ENCODE measurements at places on chromosomes 4 and X. TPM values are rescaled to one million over a fixed set of nuclear protein-coding genes. Genes with fewer than 3 reads are reported as not detected.

HS3ST1 gene
- 2.5 TPM for total RNA-seq

ARAF gene
- total RNA-seq: 56.2 TPM

DUSP9 gene
- total RNA-seq: 9.5 TPM

MAGEE2 gene
- total RNA-seq: not detected

SH2D1A gene
- total RNA-seq: not detected

PHEX gene
- total RNA-seq: 1.6 TPM

NLGN3 gene
- 17.9 TPM for total RNA-seq

SLC25A5 gene
- total RNA-seq: 470 TPM

DNA sequence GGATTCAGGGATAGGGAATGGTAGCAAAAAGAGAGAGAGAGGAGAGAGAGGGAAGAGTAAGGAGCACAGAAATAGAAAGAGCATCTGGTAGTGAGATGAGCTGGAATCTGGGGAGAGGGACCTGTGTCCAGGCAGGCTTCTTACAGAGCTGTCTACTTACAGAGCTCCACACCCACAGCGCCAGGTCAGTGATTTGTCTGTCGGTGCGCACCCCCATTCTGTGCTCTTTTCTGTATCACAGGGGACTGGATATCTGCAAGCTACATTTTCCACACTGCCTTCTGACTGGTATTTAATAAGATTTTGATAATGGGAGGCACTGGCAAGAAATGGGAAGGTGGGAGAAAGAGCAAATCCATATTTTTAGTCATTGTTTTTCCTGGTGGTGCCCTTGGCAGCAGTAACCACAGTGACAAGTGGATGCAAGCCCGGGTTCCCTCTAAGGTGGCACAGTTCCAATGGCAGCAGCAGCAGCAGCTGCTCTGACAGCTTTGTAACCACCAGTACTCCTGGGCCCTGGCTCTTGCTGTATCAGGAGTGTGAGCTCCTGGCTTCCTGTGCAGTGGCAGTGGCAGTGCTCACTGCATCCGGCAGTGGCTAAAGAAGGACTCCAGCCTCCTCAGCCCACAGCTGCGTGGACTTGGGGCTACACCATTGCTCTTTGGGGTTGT lies 300.5 kb downstream of the TRIML1 start:
- H3K4me1 ChIP-seq: no peaks in the 10 kb centered on the region
- H3K27me3 ChIP-seq: peaks cover 5% of the 10 kb centered on the region
- no peaks in the 10 kb centered on the region for H3K36me3 ChIP-seq
- no peak for DNase-seq
- H3K27ac ChIP-seq: peak overlapping the region; percentile 14

- H3K4me1 ChIP-seq: peaks cover 19% of the 10 kb centered on the region
- no peak overlapping the region for H3K4me3 ChIP-seq
- no peaks in the 10 kb centered on the region for H3K27me3 ChIP-seq
These were observed 67.1 kb downstream of the KLHL8 start for GRCh38 chr4:87153078-87153870.

DNA sequence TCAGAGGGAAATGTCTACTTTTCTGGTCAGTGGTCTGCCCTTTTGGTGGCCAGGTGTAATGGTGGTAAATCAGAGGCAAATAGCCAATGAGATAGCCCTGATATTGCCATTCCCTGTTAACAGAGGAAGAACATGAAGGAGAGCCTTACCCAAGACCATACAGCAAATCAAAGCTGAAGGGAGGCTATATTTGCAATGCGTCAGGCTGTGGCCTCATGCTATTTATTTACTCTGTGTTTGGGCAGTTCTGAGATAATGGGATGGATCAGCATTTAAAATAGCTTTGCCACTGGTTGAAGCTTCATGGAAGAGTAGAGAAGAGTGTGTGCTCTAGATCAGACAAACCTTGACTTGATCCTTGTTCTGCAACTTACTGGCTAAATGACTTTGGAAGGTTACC lies 73.3 kb upstream of the MAML3 start:
- no peak overlapping the region for H3K4me3 ChIP-seq
- H3K27ac ChIP-seq: no peak overlapping the region
- H3K4me1 ChIP-seq: no peaks in the 10 kb centered on the region
- H3K36me3 ChIP-seq: no peaks in the 10 kb centered on the region

DNA sequence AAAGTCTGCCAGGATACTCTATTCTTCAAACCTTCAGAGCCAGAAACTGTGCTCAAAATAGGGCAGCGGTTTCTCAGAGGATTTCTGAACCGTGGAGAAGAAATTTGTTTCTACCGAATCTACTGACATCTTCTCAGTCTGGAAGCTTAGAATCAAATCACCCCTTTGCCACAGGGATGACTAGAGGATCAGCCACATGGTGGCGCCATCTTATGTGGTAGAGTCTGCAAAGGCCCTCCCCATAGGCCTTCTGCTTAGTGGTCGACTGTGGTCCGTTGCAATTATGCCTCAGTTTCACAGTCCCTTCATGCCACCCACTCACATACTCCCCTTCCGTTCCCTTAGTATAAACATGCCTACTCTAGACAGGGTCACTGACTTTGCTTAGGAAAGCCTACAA lies 680.7 kb upstream of the SPANXN1 start:
- DNase-seq: no peak
- H3K4me1 ChIP-seq: no peaks in the 10 kb centered on the region
- no peaks in the 10 kb centered on the region for H3K36me3 ChIP-seq
- H3K27ac ChIP-seq: no peak overlapping the region

DNA sequence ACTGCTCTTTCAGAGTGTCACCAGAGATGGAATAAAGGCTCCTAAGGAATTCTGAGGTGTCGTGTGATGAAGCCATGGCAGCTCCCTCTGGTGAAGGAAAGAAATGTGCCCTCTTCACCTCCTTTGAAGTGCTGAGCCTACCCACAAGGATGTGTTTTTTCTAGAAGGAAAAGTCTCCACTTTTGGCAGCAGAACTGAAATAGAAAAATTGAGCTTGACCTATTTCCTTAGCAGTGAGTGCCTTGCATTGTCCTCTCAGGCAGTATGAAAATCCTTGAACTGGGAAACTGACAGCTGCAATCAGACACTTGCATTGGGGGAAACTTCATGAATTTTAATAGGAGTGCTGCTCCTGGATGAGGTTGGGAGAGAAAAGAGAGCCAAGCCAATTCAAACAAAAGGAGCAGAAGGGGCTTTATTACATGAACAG lies 95.2 kb downstream of the DCLK2 start:
- H3K4me1 ChIP-seq: peaks cover 46% of the 10 kb centered on the region
- peaks cover 12% of the 10 kb centered on the region for H3K36me3 ChIP-seq
- DNase-seq: no peak
- peak overlapping the region; percentile 42 for H3K27ac ChIP-seq

- no peaks in the 10 kb centered on the region for H3K36me3 ChIP-seq
- H3K27ac ChIP-seq: peak overlapping the region; percentile 88
- H3K27me3 ChIP-seq: peaks cover 11% of the 10 kb centered on the region
- peak overlapping the region; percentile 77 for H3K4me3 ChIP-seq
- DNase-seq: no peak
These were observed 11.1 kb downstream of the ACSL1 start for GRCh38 chr4:184814686-184815045.

GRCh38 chr4:8315435-8316250 lies 46.1 kb downstream of the HTRA3 start:
- peak; percentile 75 for DNase-seq
- peak overlapping the region; percentile 85 for H3K27ac ChIP-seq
- no peaks in the 10 kb centered on the region for H3K27me3 ChIP-seq
- H3K36me3 ChIP-seq: no peaks in the 10 kb centered on the region
- H3K4me1 ChIP-seq: peaks cover 18% of the 10 kb centered on the region

- no peak overlapping the region for H3K4me3 ChIP-seq
- no peaks in the 10 kb centered on the region for H3K4me1 ChIP-seq
- no peaks in the 10 kb centered on the region for H3K27me3 ChIP-seq
- no peaks in the 10 kb centered on the region for H3K36me3 ChIP-seq
- H3K27ac ChIP-seq: no peak overlapping the region
These were observed 197.2 kb upstream of the CNKSR2 start for GRCh38 chrX:21176921-21177571.

DNA sequence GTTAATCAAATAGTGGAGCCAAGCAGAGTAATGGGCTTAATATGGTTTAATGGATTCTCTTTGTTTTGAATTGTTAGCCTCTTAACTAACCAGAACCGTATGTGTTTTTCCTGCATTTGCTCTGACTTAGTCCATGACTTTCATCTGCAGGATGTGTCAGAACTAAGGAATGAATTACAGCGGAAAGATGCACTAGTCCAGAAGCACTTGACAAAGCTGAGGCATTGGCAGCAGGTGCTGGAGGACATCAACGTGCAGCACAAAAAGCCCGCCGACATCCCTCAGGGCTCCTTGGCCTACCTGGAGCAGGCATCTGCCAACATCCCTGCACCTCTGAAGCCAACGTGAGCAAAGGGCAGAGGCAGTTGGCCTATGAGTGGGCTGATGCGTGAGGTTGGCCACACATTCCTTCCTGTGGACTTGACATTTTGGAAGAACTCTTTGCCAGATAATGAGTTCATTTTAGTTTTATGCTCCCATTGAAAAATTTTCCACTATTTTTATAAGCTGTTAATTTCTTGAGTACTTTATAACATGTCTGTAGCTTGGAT lies 9.1 kb downstream of the MED28 start:
- H3K4me1 ChIP-seq: no peaks in the 10 kb centered on the region
- H3K36me3 ChIP-seq: peaks cover 47% of the 10 kb centered on the region
- no peak for DNase-seq
- no peak overlapping the region for H3K27ac ChIP-seq

GRCh38 chrX:133444952-133445831 lies 29.9 kb upstream of the GPC4 start:
- peaks cover 40% of the 10 kb centered on the region for H3K4me1 ChIP-seq
- peak overlapping the region; percentile 87 for H3K4me3 ChIP-seq
- DNase-seq: no peak
- peaks cover 10% of the 10 kb centered on the region for H3K27me3 ChIP-seq

DNA sequence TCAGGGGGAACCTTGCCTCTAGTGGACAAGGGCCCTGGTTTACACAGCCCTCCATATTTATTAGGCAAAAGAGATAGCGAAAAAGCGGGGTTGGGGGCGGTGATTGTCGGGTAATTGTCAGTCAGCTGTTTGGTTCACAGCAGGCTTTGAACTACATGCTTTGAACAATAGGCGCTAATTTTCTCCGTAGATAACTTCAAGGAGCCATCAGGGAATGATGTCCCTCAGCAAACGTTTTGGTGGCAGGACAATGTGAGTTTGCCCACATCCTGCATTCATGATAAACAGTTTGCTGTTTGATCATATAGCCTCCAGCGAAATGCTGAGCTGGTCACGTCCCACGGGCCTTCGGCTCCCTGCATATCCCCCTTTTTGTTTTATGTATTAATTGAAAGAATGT lies 65.2 kb downstream of the KANTR start:
- DNase-seq: no peak
- H3K27me3 ChIP-seq: no peaks in the 10 kb centered on the region
- H3K27ac ChIP-seq: no peak overlapping the region

GRCh38 chr4:25859429-25860148 lies 3.2 kb downstream of the SEL1L3 start:
- peaks cover 41% of the 10 kb centered on the region for H3K27me3 ChIP-seq
- peak overlapping the region; percentile 32 for H3K4me3 ChIP-seq
- no peak overlapping the region for H3K27ac ChIP-seq
- no peak for DNase-seq
- H3K36me3 ChIP-seq: peaks cover 12% of the 10 kb centered on the region

DNA sequence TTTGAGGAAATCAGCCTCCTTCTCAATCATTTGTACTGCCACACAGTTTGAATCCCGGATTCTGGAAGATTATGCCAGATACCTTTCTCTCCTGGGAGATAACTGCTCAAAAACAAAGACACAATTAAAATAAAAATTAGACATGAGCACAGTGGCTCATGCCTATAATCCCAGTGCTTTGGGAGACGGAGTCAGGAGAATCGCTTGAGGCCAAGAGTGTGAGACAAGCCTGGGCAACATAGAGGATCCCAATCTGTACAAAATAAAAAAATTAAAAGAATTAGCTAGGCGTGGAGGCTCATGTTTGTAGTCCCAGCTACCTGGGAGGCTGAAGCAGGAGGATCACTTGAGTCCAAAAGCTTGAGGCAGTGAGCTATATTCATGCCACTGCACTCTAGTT lies 376.3 kb upstream of the ZFP42 start:
- H3K4me3 ChIP-seq: no peak overlapping the region
- no peaks in the 10 kb centered on the region for H3K36me3 ChIP-seq
- H3K27me3 ChIP-seq: no peaks in the 10 kb centered on the region
- H3K27ac ChIP-seq: no peak overlapping the region
- DNase-seq: no peak

- no peak for DNase-seq
- no peak overlapping the region for H3K27ac ChIP-seq
- no peaks in the 10 kb centered on the region for H3K36me3 ChIP-seq
- H3K4me3 ChIP-seq: no peak overlapping the region
- H3K27me3 ChIP-seq: no peaks in the 10 kb centered on the region
These were observed 631.5 kb downstream of the PCDH7 start for GRCh38 chr4:31351695-31352094.

DNA sequence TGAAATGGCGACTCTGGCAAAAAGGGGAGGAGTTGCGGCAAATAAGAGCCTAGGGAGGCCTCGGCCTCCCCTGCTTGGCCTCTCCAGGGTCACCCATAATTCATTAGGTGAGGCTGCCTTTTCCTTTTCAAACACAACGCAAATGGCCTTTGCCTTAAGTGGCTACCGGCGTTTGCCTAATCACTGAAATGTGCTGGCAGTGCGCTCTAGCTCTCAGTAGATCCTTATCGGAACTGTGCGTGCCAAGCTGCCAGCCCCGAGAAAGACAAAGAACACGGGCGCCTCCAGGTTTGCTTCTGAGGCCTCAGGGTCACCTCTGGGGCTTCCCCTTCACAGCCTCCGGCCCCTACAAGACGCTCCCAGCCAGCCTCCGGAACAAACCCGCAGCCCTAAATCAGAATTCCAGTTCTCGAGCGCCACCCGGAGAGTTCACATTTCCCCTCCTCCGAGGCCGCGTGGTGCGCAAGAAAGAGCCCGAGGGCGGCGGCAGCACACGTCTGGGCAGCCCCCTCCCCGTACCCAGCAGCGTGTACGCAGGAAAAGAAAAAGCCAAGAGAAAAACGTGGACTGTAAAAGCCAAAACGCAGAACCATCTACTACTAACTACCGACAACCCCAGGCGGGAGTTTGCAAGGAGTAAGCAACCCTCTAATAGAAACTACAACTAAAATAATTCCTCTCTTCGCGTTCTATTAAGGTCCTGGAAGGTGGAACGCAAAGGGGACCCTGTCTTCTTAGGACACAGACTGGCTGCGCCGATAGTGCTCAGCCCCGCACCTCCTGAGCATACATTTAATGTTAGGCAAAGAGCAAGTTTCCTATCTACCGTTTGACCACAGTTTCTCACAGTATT lies 76.5 kb upstream of the BCOR start:
- DNase-seq: no peak
- H3K36me3 ChIP-seq: peaks cover 4% of the 10 kb centered on the region
- H3K27me3 ChIP-seq: peaks cover 7% of the 10 kb centered on the region
- H3K4me3 ChIP-seq: peak overlapping the region; percentile 89

GRCh38 chr4:74675673-74676279 lies 118.5 kb downstream of the BTC start:
- no peak for DNase-seq
- H3K36me3 ChIP-seq: no peaks in the 10 kb centered on the region
- H3K27ac ChIP-seq: no peak overlapping the region
